ENCODE measurements at places on chromosomes 2 and 18.

DNA sequence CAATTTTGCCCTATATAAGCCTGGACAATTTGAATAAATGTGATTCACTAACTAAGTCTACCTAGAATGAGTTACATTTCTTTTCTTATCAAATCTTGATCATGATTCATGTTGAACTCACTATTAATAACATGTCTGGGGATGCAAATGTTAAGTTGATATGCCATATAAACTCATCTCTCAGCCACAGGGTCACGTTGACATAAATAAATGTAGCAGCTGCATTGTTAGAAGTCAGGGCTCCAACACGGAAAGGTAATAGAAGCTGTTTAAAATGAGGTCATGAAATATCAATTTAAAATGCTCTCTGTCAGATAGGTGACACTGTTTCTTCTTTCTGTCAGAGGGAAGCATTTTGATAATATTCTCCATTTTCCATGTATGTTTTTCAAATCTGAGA lies 521.9 kb downstream of the CCDC85A start:
- DNase-seq: no peak

DNA sequence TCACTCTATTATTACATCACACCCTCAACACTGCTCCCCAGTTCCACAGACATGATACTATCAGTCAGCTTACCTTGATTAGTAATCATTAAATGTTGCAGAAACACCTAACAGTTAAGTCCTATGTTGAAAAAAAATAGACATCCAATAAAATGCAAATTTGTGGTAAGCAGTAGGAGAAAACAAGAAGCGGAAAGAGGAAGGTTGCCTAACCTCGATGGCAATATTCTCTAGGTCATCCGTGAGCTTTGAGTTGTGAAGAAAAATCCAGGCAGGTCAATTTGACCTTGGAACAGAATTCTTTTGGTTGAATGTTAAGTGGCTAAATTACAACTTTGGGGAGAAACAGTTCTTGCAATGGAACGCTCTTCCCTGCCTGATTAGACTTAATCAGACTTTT lies 264.4 kb downstream of the AFF3 start:
- no peak for DNase-seq

- DNase-seq: no peak
Measured at GRCh38 chr18:46141199-46141598, 37.0 kb downstream of the HAUS1 start.

- no peak for DNase-seq
Measured at GRCh38 chr2:136205615-136206014, 87.7 kb upstream of the CXCR4 start.

DNA sequence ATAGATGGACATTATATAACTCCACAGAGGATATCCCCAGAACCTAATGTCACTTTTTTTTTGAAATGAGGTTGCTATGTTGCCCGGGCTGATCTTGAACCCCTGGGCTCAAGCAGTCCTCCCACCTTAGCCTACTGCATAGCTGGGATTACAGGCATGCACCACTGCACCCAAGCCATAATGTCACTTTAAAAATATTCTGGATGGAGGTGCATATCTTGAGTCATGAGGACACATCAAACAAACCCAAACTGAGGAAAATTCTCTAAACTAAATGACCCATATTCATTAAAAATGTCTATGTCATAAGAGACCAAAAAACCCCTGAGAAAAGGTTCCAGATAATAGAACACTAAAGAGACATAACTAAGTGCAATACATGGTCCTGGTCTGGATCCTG lies 36.3 kb downstream of the OSGEPL1 start:
- no peak for DNase-seq

DNA sequence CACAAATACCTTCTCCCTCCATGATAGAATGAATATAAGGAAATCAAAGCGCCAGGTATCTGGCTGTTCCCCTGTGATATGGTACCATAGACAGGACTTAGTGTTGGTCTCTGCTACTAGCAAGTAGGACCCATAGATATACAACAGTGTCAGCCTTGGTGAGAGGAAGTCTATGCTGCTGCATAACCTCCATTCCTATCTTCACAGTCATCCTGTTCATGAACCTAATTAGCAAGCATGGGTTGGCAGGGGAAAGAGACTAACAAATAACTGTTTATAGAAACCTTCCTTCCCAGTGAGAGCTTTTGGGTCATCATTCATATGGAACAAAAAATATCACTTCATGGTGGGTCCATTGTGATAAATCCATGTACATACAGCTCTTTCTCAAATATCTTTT lies 188.9 kb upstream of the FAM98A start:
- no peak for DNase-seq

DNA sequence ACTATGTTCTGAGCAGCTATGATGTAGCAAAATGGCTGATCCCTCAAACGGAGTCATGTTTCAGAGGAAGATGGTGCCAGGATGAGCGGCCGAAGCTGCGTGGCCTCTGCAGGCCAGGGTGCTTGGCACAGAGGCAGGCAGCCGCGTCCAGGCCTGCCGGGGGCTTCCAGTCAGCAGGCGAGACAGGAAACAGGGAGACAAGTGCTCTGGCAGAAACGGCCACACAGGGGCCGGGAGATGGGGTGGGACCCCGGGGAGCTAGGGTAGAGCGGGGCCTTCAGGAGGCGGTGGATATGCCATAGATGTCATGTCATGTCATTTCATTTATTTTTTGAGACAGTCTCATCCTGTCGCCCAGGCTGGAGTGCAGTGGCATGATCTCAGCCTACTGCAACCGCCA lies 50.7 kb downstream of the EIPR1 start:
- DNase-seq: no peak

- DNase-seq: no peak
Measured at GRCh38 chr2:26355038-26355995, 8.7 kb upstream of the ADGRF3 start.

- no peak for DNase-seq
Measured at GRCh38 chr2:15835991-15836688, 104.2 kb upstream of the MYCN start.

DNA sequence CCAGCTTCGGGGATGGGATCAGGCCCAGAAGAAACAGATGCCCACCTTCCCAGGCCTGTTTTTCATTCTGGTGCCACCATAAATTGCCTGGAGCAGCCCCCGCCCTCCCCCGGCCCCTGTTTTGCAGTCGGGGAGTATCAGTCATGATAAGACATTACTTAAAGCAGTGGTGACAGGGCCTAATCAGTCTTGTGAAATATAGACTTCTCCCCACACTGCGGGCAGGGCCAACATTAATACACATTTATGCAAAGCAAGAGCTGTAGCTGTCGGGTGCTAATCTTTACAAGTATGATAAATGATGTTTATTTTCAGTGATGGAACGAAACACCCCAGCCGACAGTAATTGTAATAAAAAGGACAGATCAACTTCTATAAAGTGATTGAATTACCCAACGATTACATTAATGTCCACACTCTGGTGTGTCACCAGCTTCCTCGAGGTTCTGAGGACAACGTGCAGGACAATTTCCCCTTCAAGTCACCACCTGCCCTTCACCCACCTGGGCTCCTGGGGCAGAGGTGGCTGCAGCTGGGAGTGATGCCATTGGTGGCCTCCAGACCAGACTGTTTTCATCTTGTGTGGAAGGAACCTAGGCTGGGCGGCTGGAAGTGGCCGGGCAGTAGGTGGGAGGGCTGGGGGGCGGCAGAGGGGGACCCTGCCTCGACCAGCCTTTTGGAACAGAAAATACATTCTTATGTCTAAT lies 226.0 kb downstream of the TFCP2L1 start:
- DNase-seq: no peak

DNA sequence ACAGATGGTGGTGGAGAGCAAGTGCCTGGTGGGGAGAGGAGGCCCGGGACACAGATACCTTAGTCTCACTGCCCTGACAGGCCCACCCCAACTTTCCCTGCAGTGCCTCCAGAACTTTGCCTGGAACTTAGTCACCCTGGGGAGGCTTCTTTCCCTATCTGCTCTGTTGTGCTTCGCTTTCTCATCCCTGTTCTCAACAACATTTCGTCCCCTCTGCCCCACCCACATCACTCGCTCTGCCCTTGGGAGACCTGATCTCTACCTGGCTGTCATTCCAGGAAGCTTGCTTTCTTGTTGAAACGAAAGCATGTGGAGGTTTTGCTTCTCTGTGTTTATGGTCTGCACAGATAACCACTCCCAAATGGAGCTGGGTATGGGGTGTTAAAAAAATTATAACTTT lies 93.8 kb downstream of the PRKCE start:
- no peak for DNase-seq

Data from cortex of kidney (tissue), 1 donor.